ENCODE measurements at places on chromosomes 11 and 22.
A peak's percentile ranks its signal among the peaks of the same experiment; 100 is the strongest.

- DNase-seq = no peak
Measured at GRCh38 chr22:23485490-23485889, 94.6 kb downstream of the IGLL1 start.

GRCh38 chr22:31753005-31753633 is 700 bp upstream of the DEPDC5 start:
- no peak for DNase-seq

DNA sequence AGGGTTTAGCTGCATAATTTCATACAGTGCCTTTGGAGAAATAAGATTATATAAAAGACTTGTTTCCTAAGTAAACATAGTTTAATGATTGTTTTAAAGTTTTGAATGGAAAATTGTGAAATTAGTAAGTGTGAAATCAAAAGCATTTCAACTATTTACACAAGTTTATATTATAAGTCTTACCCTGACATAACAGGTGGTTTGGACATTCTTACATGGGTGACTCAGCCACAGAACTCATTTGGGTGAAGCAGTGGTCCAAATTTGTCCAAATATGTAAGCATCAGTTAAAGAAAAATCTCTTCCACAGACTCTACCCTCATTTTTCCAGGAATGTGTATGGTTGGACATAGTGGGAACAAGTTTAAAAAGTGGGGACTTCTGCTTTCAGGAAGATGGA is 68.0 kb downstream of the USP47 start:
- no peak for DNase-seq

GRCh38 chr11:16326679-16327297 is 29.6 kb downstream of the SOX6 start:
- no peak for DNase-seq

DNA sequence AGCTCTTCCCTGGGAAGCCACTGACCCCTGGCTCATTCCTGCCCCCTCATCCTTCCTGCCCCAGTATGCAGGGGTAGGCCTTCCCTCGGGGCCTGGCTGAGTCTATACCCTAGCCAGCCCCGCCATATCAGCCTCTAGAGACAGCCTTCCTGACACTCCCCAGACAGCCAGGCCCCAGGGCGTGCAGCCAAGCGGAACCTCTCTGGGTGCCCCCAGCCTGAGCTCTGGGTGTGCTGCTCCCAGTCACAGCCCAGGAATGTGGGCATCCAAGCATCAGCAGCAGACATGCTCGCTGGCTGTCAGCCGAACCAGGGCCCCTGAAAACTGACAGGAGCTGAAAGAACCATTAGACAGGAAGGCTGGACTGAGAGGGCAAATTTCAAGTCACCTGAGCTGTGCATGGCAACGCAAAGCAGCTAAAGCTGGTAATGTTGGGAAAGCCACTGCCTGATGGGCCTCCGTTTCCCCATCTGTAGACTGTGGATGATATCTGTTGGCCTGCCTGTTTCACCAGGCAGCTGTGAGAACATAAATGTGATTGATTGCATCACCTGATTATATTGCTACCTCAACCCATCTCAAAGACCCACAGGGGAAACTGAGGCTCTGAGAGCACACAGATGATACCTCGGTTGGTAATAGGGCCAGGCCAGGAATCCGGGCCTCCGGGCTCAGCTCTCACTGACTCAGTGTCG is 93.2 kb downstream of the LRRC32 start:
- DNase-seq = no peak

- DNase-seq = no peak
Measured at GRCh38 chr11:82225930-82226329, 507.7 kb downstream of the FAM181B start.

DNA sequence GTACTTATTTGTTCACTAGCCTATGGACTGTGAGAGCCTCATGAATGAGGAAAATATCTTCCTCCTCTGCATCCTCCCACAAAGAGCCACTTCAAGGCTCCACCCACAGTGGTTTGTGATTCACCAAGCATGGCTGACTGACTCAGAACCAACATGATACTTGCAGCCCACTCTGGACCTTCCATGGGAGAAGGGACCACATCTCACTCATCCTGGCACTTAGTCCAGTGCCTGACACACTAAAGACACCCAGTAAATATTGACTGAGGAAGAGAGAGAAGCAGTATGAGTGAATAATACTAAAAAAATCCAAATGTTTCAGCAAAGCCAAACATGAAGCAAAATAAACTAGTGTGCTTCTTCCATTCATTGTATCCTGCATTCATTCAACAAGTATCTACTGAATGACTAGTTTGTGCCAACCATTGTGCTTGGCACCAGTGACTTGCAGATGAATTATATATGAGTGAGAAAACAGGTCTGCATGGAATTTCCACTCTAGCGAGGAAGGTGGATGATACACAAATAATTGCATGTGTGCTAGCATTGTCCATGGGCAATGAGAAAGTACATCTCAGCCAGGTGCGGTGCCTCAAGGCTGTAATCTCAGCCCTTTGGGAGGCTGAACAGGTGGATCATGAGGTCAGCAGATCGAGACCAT is 54.9 kb upstream of the BLID start:
- DNase-seq = no peak

DNA sequence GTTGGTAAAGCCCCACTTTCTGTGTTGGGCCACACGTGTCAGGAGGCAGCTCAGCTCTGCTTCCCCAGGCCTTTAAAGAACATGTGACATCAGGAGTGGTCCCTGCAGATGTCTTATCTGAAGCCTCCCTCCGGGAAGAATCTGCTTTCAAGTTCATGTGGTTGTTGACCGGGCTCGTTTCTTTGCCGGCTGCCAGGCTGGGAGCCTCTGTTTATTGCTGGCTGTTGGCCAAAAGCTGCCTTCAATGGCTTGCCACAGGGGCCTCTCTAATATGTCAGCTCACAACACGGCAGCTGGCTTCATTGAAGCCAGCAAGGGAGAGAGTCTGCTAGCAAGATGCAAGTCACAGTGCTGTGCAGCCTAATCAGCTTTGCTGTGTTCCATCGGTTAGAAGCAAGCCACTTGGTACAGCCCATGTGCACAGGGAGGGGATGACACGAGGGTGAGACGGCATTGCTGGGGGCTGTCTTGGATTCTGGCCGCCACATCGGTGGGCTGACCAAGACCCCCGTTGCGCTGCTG is 14.6 kb downstream of the MRGPRF start:
- no peak for DNase-seq

- DNase-seq = no peak
Measured at GRCh38 chr11:17643506-17644405, 75.6 kb upstream of the MYOD1 start.

GRCh38 chr22:48474881-48475280 is 1352.8 kb downstream of the BRD1 start:
- no peak for DNase-seq

DNA sequence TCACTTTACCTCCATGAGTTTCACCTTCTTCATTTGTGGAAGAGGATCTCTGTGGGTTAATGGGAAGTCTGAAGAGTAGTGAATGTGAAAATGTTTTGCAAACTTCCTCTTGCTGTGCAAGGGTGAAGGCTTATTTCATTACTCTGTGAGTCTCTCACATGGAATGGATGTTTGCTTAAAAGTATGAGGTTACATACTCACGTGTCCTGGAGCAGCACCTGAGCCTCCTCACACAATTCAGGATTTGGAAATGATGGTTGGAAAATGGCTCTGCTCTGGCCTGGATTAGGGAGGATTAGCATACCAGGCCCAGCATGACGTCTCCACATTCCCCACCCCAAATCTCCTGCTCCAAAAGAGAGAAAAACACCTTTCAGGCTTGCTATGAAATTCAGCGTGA is 4.8 kb downstream of the GRAMD1B start:
- peak; percentile 54 for DNase-seq

DNA sequence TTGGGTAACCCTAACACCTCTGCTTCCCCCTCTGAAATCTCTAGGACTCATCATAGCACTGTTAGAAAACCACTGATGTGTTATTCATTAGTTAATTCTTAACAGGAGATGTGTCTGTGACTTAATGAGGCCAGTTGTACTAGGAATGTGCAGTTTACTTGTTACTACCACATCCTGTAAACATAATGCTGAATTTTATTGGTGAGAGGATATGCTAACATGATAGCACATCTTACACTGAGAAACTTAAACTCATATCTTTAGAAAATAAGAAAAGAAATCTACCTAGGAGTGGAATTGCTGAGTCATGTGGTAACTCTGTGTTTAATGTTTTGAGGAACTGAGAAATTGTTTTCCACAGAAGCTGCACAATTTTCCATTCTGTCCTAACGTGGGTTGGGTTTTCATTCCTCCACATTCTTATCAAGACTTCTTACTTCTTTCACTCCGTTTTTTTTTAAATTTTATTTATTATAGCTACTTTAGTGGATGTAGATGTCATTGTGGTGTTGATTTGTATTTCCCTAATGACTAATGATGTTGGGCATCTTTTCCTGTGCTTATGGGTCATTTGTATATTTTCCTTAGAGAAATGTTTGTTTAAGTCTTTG is 33.7 kb downstream of the RNF121 start:
- peak; percentile 13 for DNase-seq

GRCh38 chr22:43754176-43754575 is 57.9 kb downstream of the EFCAB6 start:
- no peak for DNase-seq

DNA sequence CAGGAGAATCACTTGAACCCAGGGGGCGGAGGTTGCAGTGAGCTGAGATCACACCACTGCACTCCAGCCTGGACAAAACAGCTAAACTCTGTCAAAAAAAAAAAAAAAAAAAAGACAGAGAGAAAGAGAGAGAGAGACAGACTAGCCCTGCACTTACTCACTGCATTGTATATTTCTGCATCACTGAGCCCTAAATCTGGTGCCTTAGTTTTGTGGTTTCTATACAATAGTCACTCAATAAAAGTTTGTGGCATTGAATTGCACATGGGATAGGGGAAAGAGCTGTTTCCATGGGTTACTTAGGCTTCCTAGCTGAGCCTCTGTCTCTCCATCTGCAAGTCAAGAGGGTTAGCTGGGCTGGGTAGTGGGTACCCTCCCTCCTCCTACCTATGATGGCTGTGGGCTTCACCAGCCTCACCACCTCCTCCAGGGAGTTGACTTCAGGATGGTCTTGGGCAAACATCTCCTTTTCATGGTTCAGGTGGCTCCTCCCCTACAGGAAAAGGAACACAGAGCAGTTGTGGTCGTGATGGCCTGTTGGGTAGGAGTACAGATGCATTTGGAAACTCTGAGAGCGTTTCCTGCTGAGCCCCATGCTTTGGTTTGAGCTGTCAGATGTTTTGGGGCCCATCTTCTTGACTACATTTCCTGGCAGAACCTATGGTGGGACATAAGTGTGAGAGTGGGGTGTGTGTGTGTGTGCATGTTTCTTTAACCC is 73.2 kb downstream of the CCDC81 start:
- no peak for DNase-seq

GRCh38 chr11:134063124-134063495 is 5.8 kb upstream of the JAM3 start:
- no peak for DNase-seq

DNA sequence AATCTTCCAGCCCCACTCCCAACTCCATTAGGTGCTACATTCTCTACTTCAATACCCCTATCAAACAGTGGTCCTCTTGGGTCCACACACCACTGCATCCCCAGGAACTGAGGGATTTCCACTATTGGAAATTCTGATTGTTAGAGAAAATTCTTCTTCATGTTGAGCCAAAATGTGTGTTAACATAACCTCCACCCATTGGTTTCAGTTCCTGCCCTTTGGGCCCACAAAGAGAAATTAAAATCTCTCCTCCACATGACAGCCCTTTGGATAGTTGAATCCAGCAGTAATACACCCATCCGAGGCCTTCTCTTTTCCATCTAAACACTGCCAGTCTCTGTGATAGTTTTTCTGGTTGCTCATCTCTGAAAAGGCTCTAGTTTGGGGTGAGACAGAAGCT is 2.1 kb downstream of the VSIG2 start:
- no peak for DNase-seq

GRCh38 chr11:130874396-130874795 is 41.9 kb downstream of the SNX19 start:
- DNase-seq = no peak

- no peak for DNase-seq
Measured at GRCh38 chr11:102683277-102683676, 22.3 kb downstream of the MMP27 start.

- DNase-seq = no peak
Measured at GRCh38 chr11:64535811-64536210, 55.2 kb upstream of the SLC22A12 start.

DNA sequence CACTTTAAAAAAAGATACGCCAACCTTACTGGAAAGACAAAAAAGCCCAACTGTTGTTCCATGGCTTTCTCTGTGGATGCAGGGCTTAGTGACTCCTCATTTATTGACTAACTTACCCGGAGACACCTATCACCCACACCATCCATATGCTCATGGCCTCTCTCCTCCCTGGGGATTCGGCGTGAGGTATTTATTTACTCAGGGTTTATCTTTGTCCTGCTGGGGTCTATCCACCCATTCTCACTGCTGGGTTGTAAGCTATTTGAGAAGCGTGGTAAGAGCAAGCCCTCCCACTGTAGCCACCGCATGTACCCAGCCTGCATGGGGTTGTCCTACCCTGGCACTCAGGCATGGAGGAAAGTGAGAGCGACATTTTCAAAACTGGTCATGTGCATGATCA is 93.6 kb downstream of the NELL1 start:
- DNase-seq = no peak

DNA sequence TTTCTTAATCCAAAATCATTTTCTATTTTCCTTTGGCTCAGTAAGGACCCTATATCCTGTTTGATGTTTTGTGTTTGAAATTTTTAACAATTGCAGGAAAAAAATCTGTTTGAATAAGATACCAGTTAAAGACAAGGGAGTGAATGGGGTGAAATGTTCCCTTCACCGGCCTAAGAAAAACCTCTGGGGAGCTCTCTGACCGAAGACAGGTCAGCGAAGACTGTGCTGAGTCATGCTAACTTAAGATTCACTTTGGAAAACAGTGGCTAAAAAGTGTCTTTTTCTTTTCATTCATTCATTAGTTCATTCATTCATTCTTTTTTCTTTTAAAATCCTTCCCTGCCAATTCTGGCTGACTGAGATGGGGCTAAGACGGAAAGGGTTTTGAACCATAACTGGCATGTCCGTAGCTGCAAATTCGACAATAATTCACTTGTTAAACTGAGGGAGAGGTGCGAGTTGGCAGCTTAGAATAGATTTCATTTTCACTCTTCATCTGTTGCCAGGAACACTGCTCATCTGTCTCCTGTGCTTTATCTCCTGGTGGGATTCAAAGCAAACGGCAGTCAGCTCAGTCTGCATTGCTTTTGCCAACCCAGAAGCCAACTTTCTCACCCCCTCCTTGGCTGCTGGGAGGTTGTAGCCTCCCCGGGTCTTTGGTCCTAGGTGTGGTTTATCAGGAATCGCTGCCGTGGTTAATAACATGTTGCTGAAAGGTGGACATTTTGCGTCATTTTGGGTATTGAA is 434.0 kb upstream of the LARGE1 start:
- DNase-seq = no peak

DNA sequence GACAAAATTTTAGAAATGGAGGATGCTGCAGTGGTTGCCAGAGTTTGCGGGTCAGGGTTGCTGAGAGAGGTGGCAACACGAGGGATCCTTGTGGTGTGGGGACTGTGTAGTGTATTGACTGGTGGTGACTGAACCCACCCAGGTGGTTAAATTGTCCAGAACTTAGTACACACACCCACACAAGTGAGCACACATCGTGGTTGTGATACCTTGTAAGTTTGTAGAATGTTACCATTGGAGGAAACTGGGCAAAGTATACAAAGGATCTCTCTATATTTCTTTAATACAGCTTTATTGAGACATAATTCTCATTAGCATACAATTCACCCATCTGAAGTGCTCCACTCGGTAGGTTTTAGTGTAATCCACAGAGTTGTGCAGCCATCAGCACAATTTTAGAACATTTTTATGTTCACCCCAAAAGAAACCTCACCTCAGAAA is 56.1 kb downstream of the MED15 start:
- DNase-seq = no peak

GRCh38 chr11:67493548-67494370 is 10.9 kb downstream of the AIP start:
- no peak for DNase-seq

- peak; percentile 77 for DNase-seq
Measured at GRCh38 chr11:1771700-1772099, 8.0 kb upstream of the CTSD start.
